SK-N-SH (cell line): ENCODE measurements at places on chromosomes 7 and 10. TPM values are rescaled to one million over a fixed set of nuclear protein-coding genes. Genes with fewer than 3 reads are reported as not detected.

The HGF gene
- 1.5 and 1.8 TPM in 2 replicates for polyA plus RNA-seq

- H3K27ac ChIP-seq: no peak overlapping the region
- H3K4me1 ChIP-seq: no peaks in the 10 kb centered on the region
- no peaks in the 10 kb centered on the region for H3K27me3 ChIP-seq
- no peak overlapping the region for H3K4me3 ChIP-seq
- no peak for DNase-seq
These were observed 350.0 kb upstream of the GALNT17 start for GRCh38 chr7:70781922-70782311.

The NPFFR1 gene
- not detected in 2 replicates for polyA plus RNA-seq

DNA sequence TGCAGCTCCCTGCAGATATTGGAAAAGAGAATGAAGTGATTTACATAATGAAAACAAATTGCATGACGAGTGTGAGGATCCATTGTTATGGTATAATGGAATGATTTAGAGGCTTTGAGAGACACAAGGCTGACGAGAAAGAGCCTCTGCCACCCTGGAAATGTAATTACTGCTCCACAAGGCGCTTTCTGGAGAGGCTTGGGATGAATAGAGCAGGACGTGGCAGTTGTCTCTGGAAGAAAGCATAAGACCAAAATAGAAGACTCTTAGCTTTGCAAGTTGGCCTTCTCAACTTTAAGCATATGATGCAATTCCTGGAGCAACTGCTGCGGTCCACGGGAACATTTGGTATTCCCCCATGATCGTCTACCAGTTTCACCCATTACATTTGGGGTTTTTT is 181.9 kb upstream of the TCF7L2 start:
- no peaks in the 10 kb centered on the region for H3K36me3 ChIP-seq
- no peak overlapping the region for H3K27ac ChIP-seq
- H3K4me3 ChIP-seq: no peak overlapping the region
- no peak for DNase-seq
- H3K27me3 ChIP-seq: no peaks in the 10 kb centered on the region
- no peaks in the 10 kb centered on the region for H3K4me1 ChIP-seq
